ENCODE measurements at places on chromosomes 16 and 17.

DNA sequence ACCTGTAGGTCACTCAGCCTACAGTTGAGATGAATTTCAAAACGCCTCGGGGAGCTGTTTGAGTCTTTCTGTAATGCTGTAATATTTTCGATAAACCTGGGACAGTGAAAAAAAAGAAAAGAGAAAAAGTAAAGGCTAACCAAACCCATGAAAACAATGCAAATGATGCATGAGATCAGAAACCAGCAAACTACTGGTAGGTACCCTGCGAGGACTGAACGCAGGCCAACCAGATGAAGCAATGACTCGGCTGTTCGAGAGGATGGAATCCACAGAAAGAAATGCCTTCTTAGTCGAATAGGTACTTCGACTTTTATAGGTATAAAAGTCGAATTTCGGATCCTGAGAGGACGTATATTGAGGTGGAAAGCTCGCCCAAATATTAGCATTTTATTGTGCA, 509 bp upstream of the ATAD5 start:
- DNase-seq: no peak

DNA sequence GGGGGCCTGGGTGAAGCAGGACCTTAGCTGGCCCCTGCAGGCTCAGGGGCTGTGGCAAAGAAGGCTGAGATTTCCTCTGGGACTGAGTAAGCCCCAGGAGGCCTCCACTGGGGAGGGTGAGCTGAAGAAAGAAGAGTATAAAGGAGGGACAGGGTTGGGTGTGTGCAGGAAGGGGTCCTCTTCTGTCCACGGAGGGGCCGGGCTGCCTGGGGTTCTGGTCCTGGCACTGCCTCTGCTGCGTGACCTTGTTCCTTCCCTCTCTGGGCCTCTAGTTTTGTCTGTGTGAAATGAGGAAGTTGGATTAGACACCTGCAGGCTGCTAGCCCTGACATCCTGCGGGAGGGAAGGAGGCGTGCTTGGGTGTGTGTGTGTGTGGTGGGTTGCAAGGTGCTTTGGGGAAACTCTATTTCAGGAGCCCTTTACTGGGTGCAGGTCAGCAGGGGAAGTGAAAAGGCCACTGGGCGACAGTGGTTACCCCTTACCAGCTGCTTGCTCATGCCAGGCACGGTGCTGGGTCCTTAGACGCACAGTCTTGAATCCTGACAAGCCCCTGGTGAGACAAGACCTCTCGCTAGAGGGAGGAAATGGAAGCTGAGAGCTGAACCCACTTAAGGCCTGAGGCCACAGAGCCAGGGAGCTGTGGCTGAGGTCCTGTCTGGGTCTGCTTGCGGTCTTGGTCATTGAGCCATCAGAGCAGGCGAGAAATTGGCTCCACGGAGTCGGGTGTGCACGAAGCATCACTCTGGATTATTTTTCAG, 60.7 kb downstream of the OR1D5 start:
- DNase-seq: no peak

DNA sequence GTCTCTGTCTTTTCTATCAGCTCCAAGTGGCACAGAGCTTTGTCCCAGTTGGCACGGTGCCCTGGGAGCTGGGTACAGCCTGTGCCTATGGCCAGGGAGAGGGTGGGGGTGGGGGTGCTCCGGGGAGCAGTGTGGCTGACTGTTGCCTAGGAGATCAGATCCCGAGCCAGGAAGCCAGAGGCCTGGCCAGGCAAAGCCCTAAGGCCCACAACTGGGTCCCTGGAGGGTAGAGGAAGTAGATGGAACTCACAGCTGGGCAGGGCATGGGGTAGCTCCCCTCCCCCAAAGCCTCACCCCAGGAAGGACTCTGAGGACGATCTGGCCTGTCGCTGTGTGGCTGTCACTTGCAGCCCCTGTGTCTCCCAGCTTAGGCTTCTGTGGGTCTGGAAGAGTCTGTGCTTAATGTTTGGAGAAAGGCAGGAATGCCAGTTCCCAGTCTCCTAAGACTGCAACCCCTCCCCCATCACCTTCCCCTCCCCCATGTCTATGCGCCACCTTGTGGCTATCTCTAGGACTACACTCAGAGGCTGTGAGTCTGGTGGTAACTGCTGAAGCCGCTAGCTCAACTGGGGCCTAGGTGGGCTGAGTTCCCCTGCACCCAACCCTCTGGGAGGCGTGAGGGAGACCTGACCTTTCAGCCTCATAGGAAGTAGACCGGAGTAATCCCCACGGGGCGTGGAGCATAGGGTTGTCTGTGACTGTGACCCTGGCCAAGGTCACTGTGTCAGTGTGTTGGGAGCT, 12.6 kb downstream of the THRA start:
- no peak for DNase-seq

GRCh38 chr17:51387986-51388385, 127.6 kb downstream of the UTP18 start:
- DNase-seq: no peak

DNA sequence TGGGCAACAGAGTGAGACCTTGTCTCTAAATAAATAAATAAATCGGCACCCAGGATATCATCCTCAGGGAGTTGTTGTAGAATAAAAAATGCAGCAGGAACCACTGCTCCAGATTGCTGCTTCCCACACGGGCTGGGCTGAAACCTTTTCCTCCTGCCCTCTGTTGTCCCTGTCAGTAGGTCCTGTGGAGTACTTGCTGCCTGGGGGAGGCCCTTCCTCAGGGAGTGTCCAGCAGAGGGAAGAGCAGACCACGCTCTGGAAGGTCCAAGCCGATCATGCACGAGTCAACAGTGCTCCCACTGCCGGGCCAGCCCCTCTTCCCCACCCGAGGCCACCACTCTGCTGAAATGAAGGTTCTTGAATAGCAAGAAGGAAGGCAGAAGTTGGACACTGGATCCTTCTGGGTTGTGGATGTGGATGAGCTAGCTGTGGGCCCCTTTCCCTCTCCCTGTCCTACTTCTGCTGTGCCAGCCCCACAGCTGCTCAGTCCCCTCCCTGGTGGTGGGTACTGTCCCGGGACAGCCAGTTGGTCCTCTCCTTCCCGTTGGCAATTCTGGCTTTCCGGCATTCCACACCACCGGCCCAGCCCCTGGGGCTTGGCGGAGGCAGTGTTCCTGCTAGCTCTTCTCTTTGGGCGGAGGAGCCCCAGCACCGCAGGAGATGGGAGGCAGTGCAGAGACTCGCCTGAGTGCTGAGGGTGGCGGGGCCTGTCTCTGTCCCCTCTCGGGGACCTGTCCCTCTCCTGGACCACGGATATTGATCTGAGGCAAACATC, 10.8 kb downstream of the CDK5R1 start:
- DNase-seq: no peak

DNA sequence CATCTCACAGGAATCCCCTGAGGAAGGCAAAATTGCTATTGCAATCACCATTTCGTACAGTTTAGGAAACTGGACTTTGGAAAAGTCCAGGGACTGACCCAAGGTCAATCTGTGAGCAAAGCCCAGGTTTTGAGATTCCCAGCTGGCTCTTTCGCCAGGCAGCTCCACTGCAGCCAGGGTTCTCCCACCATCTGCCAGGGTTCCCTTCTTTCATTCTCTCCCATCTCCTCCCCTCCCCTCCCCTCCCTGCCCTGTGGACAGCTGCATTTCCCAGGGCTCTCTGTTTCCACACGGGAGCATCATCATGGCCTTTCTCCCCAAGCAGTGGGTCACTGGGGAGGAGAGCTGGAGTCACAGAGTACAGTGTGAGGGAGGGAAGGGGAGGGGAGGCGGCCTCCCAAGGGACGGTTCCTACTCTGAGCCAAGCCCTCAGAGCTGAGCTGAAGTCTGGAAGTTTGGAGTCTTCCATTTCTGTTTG, 11.9 kb upstream of the GSDMA start:
- DNase-seq: no peak

DNA sequence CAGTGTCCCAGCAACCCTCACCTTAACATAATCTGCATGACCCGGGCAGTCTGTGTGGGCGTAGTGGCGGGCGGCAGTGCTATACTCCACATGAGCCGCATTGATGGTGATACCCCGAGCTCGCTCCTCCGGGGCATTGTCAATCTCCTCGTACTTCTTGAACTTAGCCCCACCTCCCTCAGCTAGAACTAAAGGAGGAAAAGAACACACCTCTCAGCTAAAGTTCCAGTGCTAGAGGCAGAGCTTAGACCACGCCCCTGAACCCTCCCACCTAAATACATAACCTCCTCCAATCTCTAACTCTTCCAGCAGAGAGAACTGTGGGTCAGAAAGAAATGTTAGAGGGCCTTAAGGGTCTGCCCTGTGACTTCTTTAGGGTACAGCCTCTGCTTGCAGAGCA, 855 bp downstream of the TUFM start:
- DNase-seq: no peak

GRCh38 chr17:32596628-32597027, 109.8 kb downstream of the CDK5R1 start:
- no peak for DNase-seq

DNA sequence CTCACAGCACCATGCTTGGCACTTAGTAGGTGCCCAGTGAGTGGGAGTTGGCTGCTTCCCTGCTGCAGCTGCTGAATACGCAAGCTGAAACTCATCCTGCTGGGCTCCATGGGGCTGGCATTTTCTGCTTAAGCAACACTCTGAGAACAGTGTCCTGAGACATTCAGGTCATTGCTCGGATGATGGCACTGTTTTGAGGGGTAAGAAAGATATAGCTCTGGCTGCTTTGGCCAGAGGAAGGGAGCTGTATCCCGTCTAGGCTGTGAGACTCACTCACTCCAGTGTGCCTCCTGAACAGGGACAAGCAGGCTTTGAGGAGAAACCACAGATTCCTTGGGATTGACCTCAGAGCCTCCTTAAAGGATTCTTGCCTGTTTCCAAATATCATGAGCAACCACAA, 120.5 kb downstream of the CLEC16A start:
- no peak for DNase-seq

- peak; percentile 96 for DNase-seq
Observed at GRCh38 chr16:29943846-29944799, 17.8 kb upstream of the TMEM219 start.

- no peak for DNase-seq
Observed at GRCh38 chr17:27367121-27367981, 73.4 kb downstream of the WSB1 start.

- no peak for DNase-seq
Observed at GRCh38 chr17:3808701-3809100, 7.7 kb upstream of the ITGAE start.

DNA sequence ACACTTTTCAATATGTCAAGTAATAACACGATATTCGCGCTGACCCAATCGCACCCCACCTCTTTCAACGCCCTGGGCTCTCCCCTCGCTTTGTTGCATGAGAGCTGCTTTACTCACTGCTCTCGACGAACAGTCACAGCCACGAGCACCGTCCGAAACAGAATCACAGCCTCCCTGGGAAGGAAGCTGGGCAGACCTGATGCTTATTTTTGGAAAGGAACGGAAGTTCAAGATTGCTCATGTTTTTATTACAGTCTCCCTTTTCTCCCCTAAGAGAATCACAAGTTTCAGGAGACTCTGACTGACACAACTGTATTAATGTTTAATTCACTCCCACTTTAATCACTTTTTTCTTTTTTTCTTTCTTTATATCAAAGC, 67.8 kb downstream of the ANKRD11 start:
- DNase-seq: no peak

GRCh38 chr16:58738672-58739296, 4.7 kb upstream of the GOT2 start:
- DNase-seq: no peak

DNA sequence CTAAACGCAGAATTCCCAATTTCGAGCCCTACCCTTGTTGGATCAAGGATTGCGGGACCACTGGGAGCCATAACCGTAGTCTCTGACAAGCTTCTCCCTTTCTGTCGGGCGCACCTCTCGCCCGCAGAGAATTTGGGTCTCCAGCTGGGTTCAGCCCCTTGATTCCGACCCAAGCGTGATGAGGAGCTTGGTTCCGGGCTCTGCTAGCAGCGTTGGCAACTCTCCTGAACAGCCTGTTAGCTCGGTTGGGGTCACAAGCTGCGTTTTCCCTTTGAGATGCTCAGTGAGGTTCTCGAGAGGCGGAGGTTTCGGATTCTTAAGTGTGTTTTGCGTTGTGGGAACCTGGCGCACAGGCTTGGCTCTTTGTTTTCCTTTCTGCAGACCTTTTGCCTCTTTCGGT, 655 bp downstream of the ATXN1L start:
- DNase-seq: no peak

All from AG04450 (cell line).